ENCODE measurements at places on chromosomes 2 and 18.
A peak's percentile ranks its signal among the peaks of the same experiment; 100 is the strongest.

DNA sequence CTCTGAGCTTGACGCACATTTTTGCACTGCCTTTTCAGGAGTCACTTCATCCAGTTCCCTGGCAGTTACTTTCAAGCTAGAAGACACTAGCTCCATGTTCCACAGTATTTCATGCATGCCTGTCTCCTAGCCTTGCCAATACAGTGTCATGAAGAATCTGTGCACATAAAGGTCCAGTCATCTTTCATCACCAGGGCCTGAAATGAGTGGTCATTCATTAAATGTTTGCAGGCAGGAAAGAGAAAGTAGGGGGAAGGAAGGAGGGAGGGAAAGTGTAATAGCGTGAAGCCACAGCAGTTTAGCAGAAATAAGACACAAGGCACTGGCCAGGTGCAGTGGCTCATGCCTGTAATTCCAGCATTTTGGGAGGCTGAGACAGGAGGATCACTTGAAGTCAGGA lies 92.4 kb upstream of the COPS8 start:
- DNase-seq: no peak

DNA sequence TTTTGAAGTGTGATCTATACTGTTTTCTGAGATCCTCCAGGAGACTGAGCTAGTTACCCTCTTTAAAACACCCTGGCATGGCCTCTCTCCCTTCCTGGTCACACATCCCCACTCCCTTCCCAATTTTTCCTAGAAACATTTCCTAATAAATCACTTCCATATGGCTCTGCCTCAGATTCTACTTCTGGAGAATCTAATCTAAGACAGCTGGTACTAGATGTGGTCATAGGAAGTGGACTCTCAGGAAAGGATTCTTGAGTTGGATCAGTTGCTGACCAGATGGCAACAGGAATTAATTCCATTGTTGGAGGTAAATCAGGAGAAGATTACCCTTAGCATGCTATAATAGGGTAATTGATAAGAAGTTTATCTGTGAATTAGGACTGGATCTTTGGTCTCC lies 310.5 kb downstream of the SATB2 start:
- no peak for DNase-seq

GRCh38 chr18:3889803-3890202 lies 439.8 kb downstream of the TGIF1 start:
- DNase-seq: no peak

DNA sequence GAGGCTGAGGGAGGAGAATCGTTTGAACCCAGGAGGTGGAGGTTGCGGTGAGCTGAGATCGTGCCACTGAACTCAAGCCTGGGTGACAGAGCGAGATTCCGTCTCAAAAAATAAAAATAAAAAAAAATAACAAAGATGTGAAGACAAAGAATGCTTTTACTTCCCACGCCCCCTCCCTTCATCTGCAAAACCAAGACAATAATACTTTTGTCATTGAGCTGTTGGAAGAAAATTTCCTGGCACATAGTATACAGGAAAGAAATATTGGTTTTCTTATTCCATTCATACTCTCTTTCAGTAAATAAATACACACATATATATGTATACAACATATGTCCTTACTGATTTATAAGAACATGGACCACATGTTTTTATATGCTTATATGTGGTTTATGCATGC lies 12.2 kb downstream of the GREB1 start:
- DNase-seq: no peak

DNA sequence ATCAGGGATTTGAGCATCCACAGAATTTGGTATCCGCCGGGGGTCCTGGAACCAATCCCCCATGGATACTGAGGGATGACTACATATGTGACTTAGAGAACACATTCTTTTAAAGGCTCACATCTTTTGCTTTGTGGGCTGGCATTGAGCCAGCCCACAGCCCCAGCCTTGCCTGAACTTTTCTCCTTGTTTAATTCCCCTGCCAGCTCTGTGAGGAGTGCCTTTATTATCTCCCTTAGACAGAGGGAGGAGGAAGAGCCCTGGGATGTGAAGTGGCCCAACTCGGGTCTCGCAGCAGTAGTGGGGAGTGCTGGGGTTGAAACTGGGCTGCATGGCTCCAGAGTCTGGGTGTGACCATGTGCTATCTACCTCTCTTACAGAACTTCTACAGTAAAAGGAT lies 7.6 kb downstream of the TTC39C start:
- DNase-seq: no peak

GRCh38 chr18:61860302-61860701 lies 32.5 kb downstream of the RNF152 start:
- DNase-seq: no peak

- DNase-seq: no peak
Measured at GRCh38 chr2:156512451-156512850, 76.3 kb downstream of the GPD2 start.

DNA sequence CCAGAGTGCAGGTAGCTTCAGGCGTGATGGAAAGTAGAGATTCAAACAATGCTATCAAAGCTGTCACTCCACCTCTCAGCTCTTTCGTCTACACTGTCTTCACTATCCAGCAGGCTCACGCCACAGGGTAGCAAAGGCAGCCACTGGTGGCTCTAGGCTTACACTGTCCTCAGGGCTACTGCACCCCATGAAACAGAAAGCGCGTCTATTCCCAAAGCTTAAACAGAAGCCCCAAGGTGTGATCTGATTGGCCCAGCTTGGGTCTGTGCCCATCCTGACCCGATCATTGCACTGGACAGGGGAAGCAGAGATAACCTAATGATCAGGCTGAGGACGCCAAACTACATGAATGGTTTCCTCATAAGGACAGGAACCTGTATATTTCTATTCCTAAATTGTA lies 100.1 kb downstream of the PDCL3 start:
- no peak for DNase-seq

- DNase-seq: no peak
Measured at GRCh38 chr2:80303909-80304837, at the start of gene LRRTM1. Gene LRRTM1 (minus strand): TSS chr2:80304752. CDS start chr2:80303819, 933 bp downstream.

DNA sequence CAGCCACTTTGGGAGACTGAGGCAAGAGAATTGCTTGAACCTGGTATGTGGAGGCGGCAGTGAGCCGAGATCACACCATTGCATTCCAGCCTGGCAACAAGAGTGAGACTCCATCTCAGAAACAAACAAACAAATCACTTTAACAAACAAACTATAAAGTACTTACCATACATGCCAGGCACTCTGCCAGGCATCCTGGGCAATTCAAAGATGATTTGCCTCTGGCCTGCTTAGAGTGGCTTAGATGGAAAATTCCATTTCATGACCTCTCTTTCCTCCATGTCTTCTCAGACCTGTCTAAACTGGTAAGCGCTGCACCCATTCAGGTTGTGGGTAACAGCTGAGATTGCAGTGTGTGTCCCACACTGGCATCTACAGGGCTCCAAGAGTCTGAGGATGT lies 273.2 kb downstream of the BCL2 start:
- no peak for DNase-seq

DNA sequence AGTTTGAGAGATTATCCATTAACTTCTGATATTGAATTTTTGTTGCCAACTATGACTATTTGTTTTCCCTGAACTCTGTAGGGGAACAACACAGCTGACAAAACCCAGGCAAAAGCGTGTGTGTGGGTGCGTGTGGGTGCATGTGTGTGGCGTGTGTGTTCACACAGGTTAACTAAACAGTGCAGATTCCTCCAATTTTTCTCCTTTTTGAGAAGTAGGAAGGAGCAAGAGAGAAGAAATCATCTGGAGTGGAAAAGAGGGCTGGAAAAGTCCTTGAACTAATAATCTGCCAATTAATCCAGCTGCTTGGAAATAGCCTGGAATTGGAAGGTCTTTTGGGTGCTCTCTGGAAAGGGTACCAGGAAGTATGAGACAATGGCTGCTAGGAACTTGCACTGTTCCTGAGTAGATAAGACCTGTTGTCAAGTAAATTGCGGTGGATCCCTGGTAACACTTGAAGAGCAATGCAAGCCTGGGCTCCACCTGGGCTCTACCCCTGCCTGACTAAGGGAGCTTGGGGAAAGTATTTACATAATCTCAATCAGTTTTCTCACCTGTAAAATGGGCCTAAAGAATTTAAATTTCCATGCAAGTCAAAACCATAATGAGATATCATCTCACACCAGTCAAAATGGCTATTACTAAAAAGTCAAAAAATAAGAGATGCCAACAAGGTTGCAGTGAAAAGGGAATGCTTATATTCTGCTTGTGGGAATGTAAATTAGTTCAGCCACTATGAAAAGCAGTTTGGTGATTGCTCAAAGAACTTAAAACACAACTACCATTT lies 40.5 kb upstream of the IL1R1 start:
- no peak for DNase-seq

DNA sequence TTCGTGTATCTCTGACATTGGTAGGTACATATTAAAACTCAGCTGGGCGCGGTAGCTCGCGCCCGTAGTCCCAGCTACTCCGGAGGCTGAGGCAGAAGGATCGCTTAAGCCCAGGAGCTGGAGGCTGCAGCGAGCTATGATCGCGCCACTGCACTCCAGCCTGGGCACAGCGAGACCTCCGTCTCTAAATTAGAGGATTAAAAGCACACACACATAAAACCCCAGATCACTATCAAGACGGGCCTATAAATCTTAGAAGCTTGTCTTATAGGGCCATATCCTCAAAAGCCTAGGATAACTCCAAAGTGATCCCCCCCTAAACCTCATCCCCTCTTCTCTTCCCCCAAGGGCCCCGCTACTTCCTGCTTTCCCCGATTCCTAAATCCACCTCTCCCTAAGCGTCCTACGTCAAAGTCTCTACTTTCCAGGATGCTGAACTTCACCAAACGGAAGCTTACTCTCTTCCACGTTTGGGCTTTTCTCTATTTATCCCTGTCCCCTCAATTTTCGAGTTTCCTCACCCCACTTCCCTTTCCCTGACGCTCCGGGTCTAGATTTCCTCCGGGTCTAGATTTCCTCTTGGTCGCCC lies 707 bp downstream of the KRCC1 start:
- no peak for DNase-seq

- DNase-seq: no peak
Measured at GRCh38 chr2:229650901-229651300, 63.5 kb downstream of the DNER start.

- DNase-seq: no peak
Measured at GRCh38 chr2:237199577-237199976, 113.9 kb downstream of the COPS8 start.

GRCh38 chr2:3299703-3300102 lies 77.9 kb downstream of the EIPR1 start:
- no peak for DNase-seq

GRCh38 chr18:79678665-79679551 lies 695 bp upstream of the CTDP1 start:
- peak; percentile 75 for DNase-seq

DNA sequence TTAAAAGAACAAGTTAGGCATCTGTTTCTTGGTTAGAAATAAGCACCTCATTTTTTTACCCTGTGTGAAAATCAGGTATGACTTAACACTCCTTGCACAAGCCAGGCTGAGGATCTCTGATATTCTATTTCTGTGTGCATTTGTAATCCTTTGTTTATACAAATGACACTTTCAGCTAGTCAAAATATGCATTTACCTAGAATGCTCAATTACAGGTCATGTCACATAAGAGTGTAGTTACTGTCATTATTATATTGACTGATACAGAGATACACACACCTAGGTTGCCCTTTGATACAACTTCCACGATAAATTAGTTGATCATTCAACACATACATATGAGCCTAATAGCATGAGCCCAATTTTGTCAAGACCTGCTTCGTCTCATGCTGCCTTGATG lies 144.3 kb downstream of the CHST9 start:
- no peak for DNase-seq

DNA sequence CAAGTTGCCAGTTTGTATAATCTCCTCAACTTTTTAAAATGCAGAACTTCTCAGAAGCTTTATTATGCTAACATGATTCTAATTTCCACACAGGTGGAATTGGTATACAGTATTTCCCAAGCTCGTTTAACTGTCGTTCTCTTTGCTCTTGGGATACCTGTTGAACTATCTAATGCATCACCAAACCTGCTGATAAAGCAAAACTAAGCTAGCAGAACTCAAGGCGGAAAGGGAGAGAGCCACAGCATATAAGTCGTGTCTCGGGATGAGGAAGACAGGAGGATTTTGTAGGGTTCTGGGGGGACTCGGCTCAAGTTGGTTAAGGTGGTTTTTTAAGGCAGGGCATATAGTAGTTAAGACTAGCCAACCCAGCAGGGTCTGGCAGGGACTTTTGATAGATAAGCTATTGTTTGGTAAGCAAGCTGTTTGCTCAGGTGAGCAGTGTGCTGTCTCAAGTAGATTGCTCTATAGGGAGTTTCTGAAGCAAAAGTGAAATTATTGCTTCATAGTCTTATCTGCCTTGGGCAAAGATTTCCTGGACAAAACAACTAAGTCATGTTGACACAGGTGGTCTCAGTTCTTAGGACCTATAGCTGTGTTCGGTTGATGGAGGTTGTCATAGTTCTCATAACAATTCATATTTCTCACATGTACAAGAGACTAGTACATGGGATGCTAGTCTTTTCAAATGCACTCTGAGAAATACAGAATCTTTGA lies 28.2 kb upstream of the CHRNA1 start:
- DNase-seq: no peak

DNA sequence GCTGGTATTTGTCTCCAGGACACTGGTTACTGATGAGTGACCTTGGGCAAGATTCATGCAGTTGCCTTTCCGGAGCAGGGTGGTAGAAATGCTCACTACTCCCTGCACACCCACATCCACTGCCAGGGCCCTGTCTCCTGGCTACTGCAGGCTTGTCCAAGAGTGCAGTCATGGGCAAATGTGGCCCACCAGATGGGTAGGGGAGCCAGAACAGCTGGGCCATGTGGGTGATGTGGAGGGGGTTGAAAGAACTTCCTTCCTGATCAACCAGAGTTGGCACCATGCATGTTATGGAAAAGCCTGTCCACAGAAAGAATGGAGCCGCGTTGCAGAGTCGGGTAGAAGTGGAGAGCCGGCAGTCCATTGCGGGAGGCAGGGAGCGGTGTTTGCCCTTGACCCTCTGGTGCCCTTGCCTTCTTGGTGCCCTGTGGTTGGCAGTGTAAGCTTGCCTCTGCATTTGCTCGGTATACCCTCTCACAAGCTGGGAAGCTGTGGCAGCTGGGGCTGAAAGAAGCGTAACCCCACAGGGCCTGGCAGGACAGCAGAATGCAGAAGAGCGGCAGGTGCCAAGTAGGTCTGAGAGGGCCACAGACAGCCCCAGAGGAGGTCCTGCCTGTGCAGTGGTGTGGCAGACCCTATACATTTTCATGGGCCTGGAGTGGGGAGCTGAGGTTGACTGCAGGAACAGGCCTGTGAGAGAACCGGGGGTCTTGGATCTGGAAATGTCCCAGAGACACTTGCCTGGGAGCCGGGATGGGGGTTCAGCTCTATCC lies 253.2 kb downstream of the TFCP2L1 start:
- no peak for DNase-seq

DNA sequence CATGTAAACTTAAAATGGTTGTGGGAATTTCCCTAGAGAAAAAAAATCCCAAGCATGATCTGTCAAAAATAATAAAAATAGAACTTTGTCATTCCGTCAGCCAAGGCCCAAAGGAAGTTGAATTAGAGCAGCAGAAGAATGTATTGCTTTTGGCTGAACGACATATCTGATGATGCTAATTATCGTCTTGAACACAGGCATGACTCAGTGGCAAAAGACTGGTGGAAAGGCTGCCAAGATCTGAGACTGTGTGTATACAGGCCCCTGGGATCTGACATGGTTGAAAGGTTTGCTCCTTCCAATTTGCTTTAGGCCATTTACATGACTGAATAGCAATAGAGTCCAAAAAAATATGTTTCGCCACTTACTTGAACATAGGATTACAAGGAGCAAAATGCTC lies 1057.1 kb upstream of the CRIM1 start:
- no peak for DNase-seq
